WTC11 (cell line): ENCODE measurements at places on chromosomes 13 and 19.
A peak's percentile ranks its signal among the peaks of the same experiment; 100 is the strongest.

DNA sequence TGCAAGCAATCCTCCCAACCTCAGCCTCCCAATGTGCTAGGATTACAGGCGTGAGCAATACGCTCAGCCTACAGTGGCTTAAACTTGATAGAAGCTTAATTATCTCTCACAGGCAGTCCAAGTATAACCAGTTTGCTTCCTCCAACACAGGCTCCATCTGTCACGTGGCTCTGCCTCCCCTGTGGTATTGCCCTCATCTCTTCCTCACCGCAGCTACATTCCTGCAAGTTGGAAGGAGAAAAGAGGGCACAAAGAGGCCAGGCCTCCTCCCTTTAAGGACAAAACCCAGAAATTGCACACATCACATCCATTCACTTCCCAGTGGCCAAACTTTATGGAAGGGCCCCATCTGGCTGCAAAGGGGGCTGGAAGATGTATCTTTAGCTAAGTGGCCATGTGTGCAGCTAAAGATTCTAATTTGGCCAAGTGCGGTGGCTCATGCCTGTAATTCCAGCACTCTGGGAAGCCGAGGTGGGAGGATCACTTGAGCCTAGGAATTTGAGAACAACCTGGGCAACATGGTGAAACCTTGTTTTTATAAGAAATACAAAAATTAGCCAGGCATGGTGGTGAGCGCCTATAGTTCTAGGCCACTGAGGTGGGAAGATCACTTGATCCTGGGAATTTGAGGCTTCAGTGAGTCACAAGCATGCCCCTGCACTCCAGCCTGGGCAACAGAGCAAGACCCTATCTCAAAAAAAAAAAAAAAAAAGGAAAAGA is 3.1 kb upstream of the SDHAF1 start:
- DNase-seq = no peak
- H3K36me3 ChIP-seq = no peaks in the 10 kb centered on the region
- H3K27me3 ChIP-seq = peaks cover 26% of the 10 kb centered on the region
- no peak overlapping the region for H3K27ac ChIP-seq
- peaks cover 14% of the 10 kb centered on the region for H3K4me1 ChIP-seq

DNA sequence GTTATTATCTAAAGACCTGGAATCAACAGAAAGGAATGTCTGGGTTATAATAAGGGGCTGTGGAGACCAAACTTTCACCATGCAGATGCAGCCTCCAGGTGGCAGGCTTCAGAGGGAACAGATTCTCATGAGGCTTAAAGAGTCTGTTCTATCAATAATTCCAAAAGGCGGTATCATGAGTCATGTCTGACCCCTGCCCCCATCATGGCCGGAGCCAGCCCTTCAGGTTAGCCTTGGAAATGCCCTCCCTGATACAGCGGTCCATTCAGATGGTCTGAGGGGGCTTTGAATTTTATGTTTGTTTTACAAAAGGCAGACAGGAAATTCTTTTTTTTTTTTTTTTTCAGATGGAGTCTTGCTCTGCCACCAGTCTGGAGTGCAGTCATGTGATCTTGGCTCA is 21.7 kb upstream of the LAMP1 start:
- no peak overlapping the region for H3K27ac ChIP-seq
- H3K36me3 ChIP-seq = no peaks in the 10 kb centered on the region; the same call in 1 of the 2 replicates
- H3K4me3 ChIP-seq = no peak overlapping the region

GRCh38 chr13:58994077-58994476 is 1169.7 kb downstream of the DIAPH3 start:
- H3K27me3 ChIP-seq = no peaks in the 10 kb centered on the region
- peaks cover 10% of the 10 kb centered on the region for H3K4me1 ChIP-seq
- no peak overlapping the region for H3K4me3 ChIP-seq

- no peak overlapping the region for H3K27ac ChIP-seq
- H3K4me1 ChIP-seq = peaks cover 12% of the 10 kb centered on the region
These were observed 207.7 kb upstream of the DACH1 start for GRCh38 chr13:72074663-72075062.

- peak within 1 kb of the TSS; percentile 97 for H3K4me3 ChIP-seq
- DNase-seq = peak; percentile 64
These were observed at the start of gene FXYD5 for GRCh38 chr19:35154525-35155406. TSS of gene FXYD5 (plus strand) at chr19:35154735. CDS start at chr19:35155551, 816 bp downstream.

GRCh38 chr19:32359581-32359980 is 14.2 kb downstream of the ZNF507 start:
- peaks cover 60% of the 10 kb centered on the region for H3K36me3 ChIP-seq
- no peaks in the 10 kb centered on the region for H3K27me3 ChIP-seq
- H3K4me1 ChIP-seq = no peaks in the 10 kb centered on the region
- DNase-seq = no peak

DNA sequence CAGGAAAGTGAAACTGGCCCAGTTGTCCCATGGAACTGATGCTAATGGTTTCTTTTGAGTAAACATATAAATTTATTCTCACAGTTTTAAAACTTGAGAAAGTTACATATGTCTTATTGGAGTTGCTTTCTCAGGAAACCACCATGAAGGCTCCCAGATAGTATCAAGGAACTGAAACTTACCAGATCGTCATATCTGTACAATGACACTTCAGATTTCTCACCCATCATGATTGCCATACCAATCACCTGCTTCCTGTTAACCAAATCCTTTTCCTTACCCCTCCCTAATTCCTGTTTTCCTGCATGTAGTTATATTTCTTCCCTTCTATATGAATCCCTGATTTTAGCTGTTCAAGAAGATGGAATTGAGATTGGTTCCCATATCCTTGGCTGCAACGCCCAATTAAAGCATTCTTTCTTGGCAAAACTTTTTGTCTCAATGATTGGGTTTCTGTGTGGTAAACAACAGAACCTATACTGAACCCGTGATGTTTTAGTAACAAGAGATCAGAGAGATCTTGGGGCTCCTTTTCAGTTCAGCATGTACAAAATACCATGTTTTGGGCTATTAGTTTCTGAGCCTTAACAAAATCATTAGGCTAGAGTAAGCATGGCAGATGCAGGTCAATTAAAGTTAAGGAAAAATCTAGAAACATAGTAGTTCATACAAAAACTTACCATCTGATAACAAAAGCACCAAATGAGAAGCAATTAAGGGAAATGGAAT is 781.3 kb upstream of the MIR17HG start:
- no peak overlapping the region for H3K27ac ChIP-seq
- no peaks in the 10 kb centered on the region for H3K36me3 ChIP-seq
- no peak for DNase-seq
- no peaks in the 10 kb centered on the region for H3K27me3 ChIP-seq
- H3K4me1 ChIP-seq = no peaks in the 10 kb centered on the region
- no peak overlapping the region for H3K4me3 ChIP-seq

DNA sequence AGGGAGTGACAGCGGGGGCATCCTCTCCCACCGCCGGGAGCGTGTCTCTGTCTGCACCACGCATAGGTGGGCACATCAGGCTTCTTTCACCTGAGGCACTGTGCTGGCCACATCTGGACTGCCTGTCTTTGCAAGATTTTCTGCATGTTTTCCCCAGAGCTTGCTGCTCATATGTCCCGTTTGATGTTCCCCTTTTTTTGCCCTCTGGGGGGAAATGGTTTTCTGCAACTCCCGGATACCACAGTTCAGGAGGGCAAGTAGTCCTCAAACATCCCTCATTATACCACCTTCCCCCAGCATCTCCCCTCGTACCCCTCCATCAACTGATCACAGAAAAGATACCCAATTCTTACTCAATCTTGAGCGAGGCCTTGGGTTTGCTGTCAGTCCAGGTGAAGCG is 168.0 kb downstream of the PAN3 start:
- peaks cover 31% of the 10 kb centered on the region for H3K4me1 ChIP-seq
- H3K36me3 ChIP-seq = peaks cover 33% of the 10 kb centered on the region
- H3K27me3 ChIP-seq = no peaks in the 10 kb centered on the region
- H3K27ac ChIP-seq = no peak overlapping the region
- no peak overlapping the region for H3K4me3 ChIP-seq

GRCh38 chr13:106795847-106796246 is 227.9 kb upstream of the ARGLU1 start:
- H3K4me1 ChIP-seq = peaks cover 51% of the 10 kb centered on the region
- H3K27me3 ChIP-seq = peaks cover 49% of the 10 kb centered on the region
- peak overlapping the region; percentile 64 for H3K4me3 ChIP-seq
- no peak for DNase-seq

GRCh38 chr13:25135896-25136295 is 36.2 kb downstream of the AMER2 start:
- H3K36me3 ChIP-seq = peaks cover 23% of the 10 kb centered on the region
- DNase-seq = no peak
- no peak overlapping the region for H3K4me3 ChIP-seq
- peak overlapping the region; percentile 54; the same call in 1 of the 2 replicates for H3K27ac ChIP-seq

DNA sequence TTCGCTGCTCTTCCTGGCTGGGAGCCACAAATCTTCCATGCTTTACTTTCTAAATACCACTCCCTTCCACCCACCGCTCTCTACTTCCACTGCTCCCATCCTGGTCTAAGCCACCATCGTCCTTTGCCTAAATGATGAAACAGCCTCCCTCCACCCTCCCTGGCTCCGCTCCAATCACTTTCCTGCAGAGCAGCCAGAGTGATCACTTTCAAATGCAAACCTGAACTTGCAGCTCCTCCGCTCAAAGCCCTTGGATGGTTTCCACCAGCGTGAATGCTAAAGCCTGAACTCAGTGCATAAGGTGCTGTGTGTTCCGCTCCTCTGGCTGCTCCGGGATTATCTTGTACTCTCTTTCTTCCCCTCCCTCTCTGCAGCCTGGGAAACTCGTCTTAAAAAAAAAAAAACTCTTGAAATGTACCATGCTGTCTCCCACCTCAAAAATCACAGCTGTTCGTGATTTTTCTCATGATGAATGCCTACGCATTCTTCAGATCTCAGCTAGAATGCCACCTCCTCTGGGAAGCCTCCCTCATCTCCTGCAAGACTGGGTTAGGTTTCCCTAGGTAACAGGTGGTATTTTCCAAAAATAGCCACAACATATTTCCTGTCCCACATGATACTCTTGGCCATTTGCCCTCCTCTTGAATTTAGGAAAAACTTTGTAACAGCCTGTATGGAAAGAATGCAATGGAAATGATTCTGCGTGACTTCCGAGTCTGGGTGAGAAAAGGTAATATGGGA is 3.7 kb upstream of the SIN3B start:
- H3K27me3 ChIP-seq = no peaks in the 10 kb centered on the region; the same call in 1 of the 2 replicates
- peak overlapping the region; percentile 58 for H3K4me3 ChIP-seq
- H3K4me1 ChIP-seq = peaks cover 39% of the 10 kb centered on the region
- H3K27ac ChIP-seq = peak overlapping the region; percentile 86
- H3K36me3 ChIP-seq = peaks cover 1% of the 10 kb centered on the region
- DNase-seq = peak; percentile 59

DNA sequence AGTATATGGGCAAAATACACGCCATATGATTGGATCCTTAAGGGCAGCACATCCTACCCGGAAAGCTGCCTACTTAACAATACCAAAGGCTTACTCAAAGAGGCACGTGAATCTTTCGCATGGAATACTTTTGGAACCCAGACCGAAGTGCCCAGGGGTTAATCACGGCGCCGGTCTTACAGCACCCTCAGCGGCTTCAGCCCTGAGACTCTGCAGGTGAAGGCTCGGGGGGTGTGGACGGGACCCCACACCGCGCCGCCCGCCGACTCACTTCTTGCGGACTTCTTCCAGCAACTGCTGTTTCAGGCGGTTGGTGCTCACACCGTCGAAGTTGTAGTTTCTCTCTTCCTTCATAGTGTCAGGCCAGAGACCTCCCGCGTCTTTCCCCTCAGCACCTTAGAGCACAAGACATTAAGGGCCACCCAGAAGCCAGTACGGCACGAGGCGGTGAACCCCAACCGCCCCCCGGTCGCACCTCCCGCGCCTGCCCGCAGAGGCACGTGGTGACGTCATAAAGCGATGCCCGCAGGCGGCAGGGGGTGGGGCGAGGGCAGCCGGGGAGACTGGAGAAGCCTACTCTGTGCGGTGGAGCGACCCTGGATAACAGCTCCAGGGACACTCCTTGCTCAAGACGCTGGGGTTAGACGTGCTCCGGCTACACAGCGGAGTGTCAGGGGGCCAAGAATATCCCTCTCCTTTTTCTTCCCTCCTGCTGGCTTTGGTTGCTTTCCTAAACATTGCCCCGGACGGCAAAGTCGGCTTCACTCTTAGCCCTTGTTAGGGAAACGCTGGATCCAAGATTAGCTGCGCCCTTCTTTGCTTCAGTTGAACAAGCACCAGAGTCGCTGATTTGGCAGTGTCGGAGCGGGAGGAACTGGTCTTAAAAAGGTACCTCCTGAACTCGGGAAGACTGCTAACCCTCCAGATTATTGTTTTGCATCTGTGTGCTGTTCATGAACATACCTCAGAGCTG is at the start of gene CCDC169:
CCDC169 (minus strand) TSS at position 449 of the 973 bp plus-strand sequence; CDS start at position 354, 95 bp downstream.
- peak; percentile 93 for DNase-seq
- peaks cover 65% of the 10 kb centered on the region for H3K4me1 ChIP-seq
- H3K36me3 ChIP-seq = peaks cover 25% of the 10 kb centered on the region
- peak within 1 kb of the TSS; percentile 100 for H3K27ac ChIP-seq
- no peaks in the 10 kb centered on the region for H3K27me3 ChIP-seq

DNA sequence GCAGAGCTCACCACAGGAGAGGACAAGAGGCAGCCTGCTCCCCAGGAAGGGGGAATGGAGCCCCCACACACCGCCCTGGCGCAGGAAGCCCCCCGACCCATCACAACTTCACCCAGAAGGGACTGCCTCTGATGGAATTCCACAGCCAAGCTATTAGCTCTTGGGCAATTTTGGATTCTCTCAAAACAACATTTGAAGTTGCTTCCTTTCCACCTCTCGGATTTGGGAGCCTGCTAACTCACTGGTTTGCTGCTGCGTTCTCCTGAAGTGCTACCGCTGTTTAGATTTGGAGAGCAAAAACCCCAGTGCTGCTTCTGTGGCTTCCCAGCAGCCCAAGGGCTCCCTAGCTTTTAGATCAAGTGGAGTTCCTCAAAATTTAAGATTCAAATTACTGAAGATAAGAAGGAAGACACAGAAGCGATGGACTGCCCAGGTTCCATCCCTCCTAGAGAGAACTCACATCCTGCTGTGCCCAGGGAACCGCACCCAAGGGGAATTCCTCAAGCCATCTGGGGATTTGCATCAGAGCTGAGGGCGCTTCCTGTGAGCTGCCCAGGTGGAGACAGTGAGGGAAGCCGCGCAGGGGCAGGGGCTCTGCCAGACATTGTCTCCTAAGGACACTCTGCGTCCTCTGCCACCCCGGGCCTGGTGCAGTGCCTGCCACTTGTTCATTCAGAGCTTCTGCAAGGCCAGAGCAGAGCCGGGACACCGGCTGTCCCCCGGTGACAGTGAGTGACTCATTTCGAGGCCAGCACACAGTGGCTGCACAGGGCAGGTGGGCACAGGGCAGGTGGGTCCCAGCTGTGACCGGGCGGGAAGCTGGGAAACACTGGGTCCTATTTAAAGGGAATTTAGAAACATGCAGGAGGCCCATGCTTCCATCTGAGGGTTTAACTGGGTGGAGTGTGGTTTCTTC is 45.5 kb downstream of the COL4A1 start:
- DNase-seq = no peak
- H3K27me3 ChIP-seq = no peaks in the 10 kb centered on the region
- peak overlapping the region; percentile 37; the same call in 1 of the 2 replicates for H3K27ac ChIP-seq
- H3K4me3 ChIP-seq = no peak overlapping the region
- no peaks in the 10 kb centered on the region for H3K36me3 ChIP-seq
